ENCODE measurements at places on chromosomes 3 and 15. TPM values are rescaled to one million over a fixed set of nuclear protein-coding genes. Genes with fewer than 3 reads are reported as not detected.

DNA sequence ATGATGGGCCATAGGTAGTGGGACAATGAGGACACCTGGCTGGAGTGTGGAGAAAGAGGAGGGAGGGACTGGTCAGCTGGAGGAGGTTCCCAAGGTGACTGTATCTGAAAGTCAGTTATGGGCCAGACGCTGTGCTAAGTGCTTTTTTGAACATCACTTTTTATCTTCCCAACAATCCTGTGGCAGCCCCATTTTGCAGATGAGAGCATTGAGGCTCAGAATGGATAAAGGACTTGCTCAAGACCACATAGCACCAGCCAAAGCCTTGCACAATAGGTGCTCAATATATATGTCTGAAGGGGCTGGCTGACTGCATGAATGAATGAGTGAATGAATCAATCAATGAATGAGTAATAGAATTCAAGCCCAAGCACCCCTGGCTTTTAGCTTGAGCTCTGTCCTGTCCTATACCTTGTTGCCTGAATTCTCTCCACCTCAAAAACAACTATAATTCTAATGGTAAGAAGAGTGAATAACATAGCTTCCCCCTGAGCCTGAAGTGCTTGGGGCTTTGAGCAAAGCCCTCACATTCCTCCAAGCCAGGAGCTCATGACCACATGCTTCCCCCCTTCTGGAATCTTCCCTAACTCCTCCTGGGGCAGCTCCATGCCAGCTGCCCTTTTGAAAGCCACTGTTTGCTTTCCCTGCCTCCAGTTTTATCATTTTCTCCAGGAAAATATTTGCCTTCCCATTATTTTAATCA lies 150.9 kb downstream of the RPLP1 start:
- DNase-seq = no peak

GRCh38 chr15:64824929-64825430 lies 467 bp downstream of the PIF1 start:
- no peak for DNase-seq

GRCh38 chr3:52793702-52794611 lies 639 bp upstream of the ITIH3 start:
- no peak for DNase-seq

- DNase-seq = no peak
Observed at GRCh38 chr3:48092270-48092669, 76.1 kb upstream of the MAP4 start.

GRCh38 chr3:63458405-63458804 lies 180.3 kb downstream of the SYNPR start:
- no peak for DNase-seq

The RUBCN gene
- polyA plus RNA-seq = 10.5 TPM

The SCAANT1 gene
- 1.0 TPM for polyA plus RNA-seq

- peak; percentile 65 for DNase-seq
Observed at GRCh38 chr3:179146911-179147513, 1.1 kb upstream of the PIK3CA start.

- DNase-seq = no peak
Observed at GRCh38 chr3:122183893-122184590, 574 bp downstream of the CASR start.

The CHDH gene
- 1.00 TPM for polyA plus RNA-seq

DNA sequence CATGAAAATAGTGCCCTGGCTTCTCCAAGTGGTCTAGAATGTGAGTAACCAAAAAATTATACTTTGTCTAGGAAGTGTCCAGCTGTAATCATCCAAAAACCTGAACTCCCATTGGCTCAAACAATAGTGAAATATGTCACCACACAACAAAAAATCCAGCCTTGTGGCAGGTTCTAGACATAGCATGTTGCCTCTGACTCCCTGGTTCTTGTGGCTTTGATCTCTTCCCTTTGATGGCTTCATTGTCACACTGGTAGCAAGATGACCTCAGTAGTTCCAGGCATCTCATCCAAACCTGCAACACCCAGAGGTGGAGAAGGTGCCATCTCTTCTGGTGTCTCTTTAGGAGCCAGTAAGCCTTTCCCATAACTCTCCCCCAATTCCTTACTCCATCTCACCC lies 74.7 kb downstream of the CMSS1 start:
- no peak for DNase-seq

DNA sequence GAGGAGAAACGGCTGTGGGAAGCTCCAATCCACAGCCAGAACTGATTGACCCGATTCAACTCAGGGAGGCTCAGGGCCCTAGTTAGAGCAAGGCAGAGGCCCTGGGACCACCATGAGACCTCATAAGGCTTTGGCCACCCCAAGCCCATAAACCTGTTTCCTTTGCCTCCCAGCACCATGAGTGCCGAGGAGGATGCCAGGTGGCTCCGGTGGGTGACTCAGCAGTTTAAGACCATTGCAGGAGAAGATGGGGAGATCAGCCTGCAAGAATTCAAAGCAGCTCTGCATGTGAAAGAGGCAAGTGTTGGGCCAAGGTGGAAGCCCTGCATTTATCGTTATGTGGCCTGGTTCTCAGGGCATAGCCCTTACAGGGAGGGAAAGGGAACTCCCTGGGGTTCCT lies 11.9 kb downstream of the NOX5 start:
- no peak for DNase-seq

The ATP8B4 gene
- 1.9 TPM for polyA plus RNA-seq

DNA sequence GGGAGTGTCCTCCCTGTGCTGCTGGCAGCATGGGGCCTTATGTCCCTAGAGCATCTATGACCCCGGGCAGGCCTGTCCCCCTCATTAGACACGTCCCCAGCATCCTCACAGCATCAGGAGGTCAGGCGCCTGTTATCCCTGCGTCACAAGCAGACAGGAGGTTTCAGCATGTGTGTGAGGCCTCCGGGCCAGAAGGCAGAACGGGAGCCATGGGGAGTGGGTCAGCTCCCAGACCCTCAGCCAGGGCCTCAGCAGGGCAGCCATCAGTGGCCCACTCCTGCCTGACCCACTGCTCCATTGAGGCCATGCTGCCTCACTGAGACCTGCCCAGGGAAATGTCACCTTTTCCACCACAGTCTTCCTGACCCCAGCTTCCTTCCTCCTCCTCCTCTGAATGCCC lies 71.6 kb downstream of the DNAJB8 start:
- no peak for DNase-seq

DNA sequence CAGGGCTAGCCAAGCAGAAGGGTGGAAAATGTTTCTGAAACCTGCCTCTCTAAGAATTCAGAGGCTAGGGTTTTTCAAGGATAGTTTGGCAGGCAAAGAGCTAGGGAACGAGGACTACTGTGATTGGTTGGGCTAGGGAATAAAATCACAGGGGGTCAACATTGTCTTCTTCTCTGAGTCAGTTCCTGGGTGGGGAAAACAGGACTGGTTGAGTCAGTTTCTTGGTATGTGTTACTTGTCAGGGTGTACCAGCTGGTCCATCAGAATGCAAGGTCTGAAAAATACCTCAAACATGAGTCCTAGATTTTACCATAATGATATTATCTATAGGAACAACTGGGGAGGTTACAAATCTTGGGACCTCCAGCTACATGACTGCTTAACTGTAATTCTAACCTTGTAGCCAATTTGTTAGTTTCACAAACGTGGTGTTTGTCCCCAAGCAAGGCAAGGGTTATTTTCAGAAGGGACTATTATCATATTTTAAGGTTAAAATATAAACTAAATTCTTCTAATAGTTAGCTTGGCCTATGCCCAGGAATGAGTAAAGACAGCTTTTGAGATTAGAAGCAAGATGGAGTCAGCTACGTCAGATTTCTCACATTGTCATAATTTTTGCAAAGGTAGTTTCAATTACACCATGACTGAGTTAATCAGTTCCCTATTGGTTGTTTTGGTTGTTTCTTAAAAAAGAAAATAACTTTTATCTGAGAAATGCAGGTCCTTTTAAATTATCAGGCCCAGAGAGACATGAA lies 231.5 kb downstream of the ALCAM start:
- no peak for DNase-seq

The MASP1 gene
- 9.6 TPM for polyA plus RNA-seq

The PIGZ gene
- 1.7 TPM for polyA plus RNA-seq

The GOLGA8N gene
- 19.5 TPM for polyA plus RNA-seq

- no peak for DNase-seq
Observed at GRCh38 chr3:71778353-71778752, 6.6 kb downstream of the PROK2 start.

- DNase-seq = no peak
Observed at GRCh38 chr15:62828364-62828763, 214.2 kb upstream of the TPM1 start.

DNA sequence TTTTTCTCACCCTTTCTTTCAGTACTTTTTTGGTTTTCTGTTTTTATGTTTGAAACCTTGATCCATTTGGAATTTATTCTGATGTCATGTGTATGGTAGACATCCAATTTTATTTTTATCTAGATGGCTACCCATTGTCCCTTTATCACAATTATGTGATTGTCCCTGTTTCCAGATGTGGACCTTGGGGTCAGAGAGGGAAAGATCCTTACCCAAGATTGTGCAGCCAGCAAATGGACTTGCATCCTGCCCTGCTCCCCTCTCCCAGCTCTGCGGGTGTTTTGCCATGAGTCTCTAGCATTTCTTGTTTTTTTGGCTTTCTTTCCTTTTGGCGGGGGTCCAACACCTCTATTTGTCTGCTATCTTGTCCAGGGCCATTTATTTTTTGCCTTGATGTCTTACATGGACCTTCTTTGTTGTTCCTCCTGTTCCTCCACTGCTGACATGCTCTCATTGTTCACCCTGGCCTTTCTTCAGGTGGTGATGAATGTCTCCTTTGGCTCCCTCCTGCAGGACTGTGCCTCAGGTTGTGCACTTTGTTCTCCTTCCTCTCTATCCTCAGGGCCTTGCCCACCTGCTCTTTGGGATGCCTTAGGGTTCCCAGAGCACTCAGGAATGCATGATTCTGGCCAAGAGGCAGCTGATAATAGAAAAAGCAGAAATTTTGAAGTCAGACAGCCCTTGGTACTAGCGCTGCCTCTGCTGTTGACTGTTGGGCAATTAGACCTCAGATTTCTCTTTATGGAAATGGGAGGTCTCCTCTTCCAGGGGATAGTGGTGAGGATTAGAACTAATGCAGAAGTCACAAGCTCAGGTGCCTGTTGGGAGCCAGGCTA lies 84.3 kb downstream of the EEFSEC start:
- no peak for DNase-seq

The FMN1 gene
- polyA plus RNA-seq = 0.90 TPM

GRCh38 chr3:150371741-150372254 lies 36.3 kb upstream of the TSC22D2 start:
- peak; percentile 97 for DNase-seq

GRCh38 chr3:58266577-58266976 lies 29.0 kb downstream of the ABHD6 start:
- DNase-seq = no peak

GRCh38 chr15:70892002-70892911 lies at the start of the genes LRRC49 and THAP10:
TSS of gene LRRC49 (plus strand) at chr15:70892826. CDS start at chr15:70892895, 69 bp downstream.
TSS of gene THAP10 (minus strand) at chr15:70892433. CDS start at chr15:70892272, 161 bp downstream.
- peak; percentile 91 for DNase-seq

- no peak for DNase-seq
Observed at GRCh38 chr15:100733101-100733842, 130.9 kb downstream of the ASB7 start.

GRCh38 chr3:168083906-168084305 lies 11.8 kb downstream of the GOLIM4 start:
- no peak for DNase-seq

Data from forelimb muscle (tissue), 1 donor.